ENCODE measurements at places on chromosomes 2 and 18.

DNA sequence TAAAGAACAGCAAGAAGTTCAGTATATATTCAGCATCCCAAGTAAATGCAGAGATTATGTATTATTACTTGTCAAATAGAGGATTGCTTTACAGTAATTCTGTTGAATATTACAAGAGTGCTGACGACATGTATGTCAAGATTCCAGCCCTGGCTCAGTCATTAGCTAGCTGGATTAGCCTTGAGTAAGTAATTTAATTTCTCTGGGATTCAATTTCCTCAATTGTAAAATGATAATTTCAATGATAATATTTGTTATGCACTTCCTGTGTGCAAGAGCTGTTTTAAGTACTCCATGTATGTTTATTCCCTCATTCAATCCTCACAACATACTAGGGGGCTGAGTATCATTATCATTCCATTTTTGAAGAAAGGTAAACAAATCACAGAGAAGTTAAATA is 44.0 kb downstream of the TCF4 start:
- DNase-seq = no peak

GRCh38 chr2:174005801-174006419 is 40.7 kb upstream of the SP3 start:
- DNase-seq = no peak

GRCh38 chr2:166436189-166436588 is 57.9 kb downstream of the SCN7A start:
- DNase-seq = no peak

DNA sequence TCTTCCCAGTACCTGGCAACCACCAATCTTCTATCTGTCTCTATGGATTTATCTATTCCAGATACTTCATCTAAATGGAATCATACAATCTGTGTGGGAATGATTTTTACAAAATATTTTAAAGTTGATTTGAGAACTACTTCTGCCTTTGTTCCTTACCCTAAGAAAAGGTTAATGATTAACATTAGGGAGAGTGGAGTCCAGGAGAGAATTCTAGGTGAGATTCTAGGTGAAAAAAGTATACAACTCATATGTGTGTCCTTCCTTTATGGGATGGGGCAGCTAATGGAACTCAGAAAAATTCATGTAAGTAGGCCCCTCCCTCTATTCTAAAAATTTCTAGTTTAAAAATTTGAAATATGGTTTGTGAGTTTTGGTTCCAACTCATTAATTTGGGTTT is 35.9 kb upstream of the WDSUB1 start:
- no peak for DNase-seq

- peak; percentile 78 for DNase-seq
Observed at GRCh38 chr2:27754138-27754588, 17.4 kb upstream of the MRPL33 start.

DNA sequence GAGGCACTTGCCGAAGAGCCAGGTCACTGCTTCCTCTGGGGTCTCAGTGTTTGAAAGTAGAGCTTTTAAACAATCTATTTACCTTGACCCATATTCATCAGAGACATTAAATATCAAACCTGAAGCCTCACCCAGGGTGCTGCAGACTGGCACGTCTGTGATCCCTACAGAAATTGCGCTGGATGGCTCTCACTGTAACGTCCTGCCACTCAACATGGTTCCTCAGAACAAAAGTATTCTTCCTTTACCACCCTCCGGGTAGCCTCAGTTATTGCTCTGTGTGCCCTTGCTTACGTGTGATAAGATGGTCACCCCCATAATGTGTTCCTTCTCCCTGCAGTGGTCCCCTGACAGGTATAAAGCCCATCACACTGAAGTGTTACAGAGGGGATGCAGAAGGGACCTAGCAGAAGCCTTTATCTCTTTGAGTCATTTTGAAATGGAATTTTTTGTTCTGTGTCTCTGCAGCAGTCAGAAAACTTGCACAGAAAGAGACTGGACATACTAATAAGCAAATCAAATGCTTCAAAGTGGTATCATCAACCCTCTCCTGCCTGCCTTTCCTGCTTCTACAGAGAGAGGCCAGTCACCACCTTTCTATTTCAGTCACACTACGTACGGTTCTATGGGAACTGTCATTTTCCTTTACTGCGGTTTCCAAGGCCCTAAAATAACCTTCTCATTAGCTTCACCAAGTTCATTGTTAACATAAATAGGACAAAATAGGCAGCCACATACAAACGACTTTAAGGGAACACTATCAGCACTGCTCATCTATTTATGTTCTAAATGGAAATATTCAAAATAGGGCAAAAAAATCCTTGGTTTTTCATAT is 86.8 kb downstream of the METTL8 start:
- no peak for DNase-seq
